ENCODE measurements at places on chromosomes 4 and X. TPM values are rescaled to one million over a fixed set of nuclear protein-coding genes. Genes with fewer than 3 reads are reported as not detected.

- no peak for DNase-seq
Observed at GRCh38 chr4:124132161-124132560, 580.4 kb downstream of the ANKRD50 start.

Gene RRH
- 0.05 TPM for polyA plus RNA-seq

DNA sequence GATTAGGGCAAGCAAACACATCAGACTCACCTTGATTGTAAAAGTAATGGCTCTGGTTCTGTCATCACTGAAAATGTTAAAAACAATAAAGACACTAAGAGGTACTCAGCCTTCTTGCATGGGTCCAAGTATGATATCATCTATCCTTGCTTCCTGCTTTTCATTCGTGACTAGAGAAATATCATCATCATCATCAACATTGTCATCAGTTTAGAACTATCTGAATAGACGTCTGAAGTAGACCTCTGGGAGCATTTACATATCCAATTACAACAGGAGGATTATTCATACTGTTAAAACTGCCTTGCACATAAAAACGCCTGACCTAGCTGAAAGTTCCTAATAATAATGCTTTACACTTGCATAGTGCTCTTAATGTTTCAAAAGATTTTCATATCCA is 9.8 kb upstream of the FRAS1 start:
- DNase-seq, result no peak

Gene MTNR1A
- polyA plus RNA-seq, result not detected

- no peak for DNase-seq
Observed at GRCh38 chr4:77001907-77002306, 52.4 kb downstream of the SEPTIN11 start.

DNA sequence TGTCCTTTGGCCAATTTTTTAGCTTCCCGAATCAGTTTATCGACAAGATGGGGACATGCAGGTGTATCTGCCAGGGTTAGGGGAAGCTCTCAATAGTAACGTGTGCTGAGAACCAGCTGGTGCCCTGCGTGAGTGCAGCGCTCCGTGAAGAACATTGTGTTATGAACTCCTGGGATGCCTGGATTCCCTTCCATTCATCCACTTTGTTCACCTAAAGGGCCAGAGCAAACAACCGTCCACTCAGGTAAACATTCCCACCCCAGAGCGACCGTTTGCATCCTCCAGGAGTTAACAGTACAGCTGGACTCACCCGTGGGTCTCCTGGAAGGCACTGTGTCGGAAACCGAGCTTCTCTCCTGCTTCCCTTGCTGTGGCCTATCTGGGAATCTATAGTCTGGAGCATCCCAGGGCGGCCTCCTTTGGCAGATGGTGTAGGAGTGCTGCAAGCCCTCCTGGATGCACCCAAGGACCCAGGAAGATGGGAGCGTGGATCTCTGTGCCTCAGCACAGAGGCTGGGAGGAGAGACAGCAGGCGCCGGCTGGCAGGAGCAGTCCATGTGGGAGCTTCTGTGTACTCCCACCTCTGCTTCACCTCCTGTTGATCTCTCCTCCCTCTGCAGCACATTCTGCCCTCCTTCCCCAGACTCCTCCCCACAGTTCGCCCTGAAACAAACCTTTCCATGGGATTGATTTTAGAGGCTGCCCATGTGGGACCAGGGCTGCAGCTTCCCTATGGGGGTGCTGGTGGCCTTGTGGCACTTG is 62.7 kb downstream of the SHROOM2 start:
- no peak for DNase-seq

- DNase-seq, result peak; percentile 82
Observed at GRCh38 chrX:131068945-131069719, 11.0 kb downstream of the ARHGAP36 start.

- DNase-seq, result no peak
Observed at GRCh38 chr4:81407726-81408125, 64.0 kb downstream of the RASGEF1B start.

DNA sequence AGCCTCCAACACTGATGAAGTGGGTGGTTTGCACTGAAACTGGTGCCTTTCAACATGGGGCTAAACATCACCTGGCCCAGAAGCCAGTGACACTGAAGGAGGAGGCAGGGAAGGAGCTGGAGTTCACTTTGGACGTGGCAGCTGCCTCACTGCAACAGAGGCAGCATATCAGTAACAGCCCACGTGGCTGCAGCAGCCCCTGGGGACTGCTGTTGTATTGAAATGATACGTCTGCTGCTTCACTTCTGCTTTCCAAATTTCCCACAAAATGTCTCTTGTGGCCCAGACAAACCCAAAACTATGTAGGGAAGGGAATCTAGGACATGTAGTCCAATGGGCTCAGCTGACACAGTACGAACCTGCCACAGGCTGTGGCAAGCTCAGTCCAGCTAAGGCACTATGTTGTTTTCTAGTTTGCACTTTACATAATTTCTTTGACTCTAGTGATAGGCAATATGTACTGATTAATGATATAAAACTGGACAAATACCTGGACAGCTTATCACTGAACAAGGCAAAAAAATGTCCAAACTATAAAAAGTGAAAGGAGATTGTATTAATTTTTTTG is 84.7 kb upstream of the RAPGEF2 start:
- DNase-seq, result no peak

Gene SPACA5
- polyA plus RNA-seq, result not detected

DNA sequence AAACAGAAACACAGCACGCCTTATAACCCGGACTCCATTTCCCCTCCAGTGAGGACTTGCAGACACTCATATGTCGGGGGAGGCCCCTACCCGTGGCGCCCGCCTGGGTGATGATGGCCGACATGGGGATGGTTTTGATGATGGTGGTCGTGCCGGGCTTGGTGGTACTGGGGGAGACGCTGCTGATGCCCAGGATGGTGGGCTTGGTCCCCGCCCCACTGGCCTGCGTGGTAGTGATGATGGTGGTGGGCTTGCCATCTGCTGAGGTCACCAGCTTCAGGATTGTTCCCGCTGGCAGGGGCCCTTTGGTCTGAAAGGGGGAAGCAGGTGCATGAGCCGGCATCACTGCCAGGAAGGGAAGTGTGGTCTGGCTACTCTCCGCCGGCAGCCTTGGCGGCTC is 12.8 kb upstream of the RENBP start:
- no peak for DNase-seq

- no peak for DNase-seq
Observed at GRCh38 chrX:43140582-43140981, 362.6 kb upstream of the PPP1R2C start.

DNA sequence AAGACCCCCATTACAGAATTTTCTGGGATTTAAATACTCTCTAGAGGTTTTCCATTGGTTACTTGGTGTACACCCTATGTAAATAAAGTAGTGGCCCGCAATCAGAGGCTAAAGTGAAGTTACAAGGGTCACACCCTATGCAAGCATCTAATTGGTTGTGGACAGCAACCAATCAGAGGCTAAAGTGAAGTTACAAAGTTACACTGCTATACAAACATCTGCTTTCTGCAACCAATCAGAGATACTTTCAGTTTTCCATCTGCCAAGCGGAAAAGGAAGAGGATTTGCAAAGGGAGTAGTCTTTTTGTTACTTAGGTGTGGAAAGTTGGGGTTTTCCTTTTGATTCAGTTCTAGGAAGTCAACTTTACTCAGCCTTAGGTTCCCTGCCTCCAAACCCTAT is 2.0 kb upstream of the ATRX start:
- no peak for DNase-seq

GRCh38 chr4:41154010-41154813 is 60.1 kb downstream of the APBB2 start:
- DNase-seq, result no peak

DNA sequence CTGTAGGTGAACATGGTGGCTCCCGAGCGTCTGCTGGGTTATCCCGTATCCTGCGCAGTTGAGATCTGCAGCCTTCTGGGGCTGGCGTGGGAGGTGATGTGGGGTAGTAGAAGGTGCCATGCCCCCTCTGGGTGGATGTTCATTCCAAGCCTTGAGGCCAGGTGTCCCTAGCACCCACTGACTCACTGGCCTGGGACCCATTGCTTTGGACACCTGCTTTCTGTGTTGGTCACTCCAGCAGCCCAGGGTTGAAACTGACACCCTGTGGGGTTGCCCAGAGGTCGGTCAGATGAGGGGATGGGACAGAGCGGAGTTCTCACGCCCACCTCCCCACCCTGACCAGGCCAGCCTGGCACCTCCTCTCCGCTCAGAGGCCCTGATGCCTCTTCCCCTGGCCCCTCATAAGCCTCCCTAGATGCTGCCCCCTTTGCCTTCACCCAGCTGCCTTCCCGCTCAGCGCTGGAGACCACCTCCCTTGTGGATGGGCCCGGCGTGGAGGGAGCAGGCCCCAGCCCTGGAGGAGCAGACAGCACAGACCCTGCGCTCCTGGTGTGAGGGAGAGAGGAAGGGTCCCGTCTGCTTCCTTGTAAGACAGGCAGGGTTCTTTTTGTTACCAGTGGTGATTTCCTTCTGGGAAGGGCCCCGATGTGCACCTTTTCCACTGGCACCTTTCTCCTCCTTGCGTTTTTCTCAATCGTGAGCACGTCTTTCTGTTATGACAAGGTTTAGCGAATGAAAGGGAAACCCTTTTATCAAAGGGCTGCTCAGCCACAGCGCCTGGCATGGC is 2.0 kb downstream of the DOK7 start:
- no peak for DNase-seq

Gene CCNI
- polyA plus RNA-seq, result 61.8 TPM

DNA sequence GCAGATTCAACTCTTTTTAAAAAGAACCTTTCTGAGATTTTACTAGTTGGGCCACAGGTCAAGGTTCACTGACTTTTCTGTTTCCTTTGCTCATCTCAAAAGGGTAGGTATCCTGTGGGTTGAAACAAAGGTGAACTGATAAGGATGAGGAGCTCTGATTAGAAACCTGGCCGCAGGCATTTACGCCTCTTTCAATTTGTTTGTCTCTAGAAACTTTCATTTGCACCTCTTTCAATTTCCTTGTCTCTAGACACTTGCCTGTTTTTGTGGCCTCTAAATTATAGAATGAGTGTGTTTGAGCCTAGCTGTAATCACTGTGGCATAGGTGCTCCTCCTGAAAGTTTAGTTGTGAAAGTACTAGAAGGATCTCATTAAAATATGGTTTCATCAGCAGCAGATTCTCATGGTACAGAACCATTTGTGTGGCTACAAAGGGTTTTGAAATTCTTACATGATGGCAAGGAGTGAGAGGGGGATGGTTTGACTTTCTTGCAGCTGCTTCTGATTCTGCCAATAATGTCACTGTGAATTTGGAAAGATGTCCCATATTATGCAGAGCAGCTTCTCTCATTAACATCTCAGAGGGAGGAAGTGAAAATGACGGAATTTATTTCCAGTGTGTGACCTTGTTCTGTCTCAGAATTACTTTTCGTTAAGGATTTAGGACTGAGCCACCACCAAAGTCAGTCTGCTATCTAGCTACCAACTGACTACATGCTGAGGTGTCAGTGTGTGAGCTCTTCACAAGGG is 142.2 kb downstream of the SH2D1A start:
- no peak for DNase-seq

DNA sequence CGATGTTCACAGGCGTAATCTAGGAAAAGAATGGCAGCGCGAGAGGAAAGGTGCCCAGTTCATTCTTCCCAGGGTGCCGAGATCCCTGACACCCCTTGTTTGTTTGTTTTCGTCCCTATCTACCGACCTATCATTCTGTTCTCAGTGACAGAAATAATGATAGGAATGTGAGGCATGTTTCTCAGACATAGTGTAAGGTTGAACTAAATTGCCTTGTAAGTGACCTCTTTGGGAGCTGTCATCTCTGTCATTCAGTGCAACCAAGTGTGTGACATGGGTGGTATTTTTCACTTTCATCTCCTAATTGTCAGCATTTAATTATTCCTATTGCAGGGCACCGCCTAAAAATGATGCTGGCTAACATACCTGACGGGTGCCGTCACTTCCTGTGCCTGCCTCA is 24.4 kb downstream of the CLDN22 start:
- no peak for DNase-seq

- no peak for DNase-seq
Observed at GRCh38 chr4:152510349-152511147, 25.3 kb downstream of the FBXW7 start.

DNA sequence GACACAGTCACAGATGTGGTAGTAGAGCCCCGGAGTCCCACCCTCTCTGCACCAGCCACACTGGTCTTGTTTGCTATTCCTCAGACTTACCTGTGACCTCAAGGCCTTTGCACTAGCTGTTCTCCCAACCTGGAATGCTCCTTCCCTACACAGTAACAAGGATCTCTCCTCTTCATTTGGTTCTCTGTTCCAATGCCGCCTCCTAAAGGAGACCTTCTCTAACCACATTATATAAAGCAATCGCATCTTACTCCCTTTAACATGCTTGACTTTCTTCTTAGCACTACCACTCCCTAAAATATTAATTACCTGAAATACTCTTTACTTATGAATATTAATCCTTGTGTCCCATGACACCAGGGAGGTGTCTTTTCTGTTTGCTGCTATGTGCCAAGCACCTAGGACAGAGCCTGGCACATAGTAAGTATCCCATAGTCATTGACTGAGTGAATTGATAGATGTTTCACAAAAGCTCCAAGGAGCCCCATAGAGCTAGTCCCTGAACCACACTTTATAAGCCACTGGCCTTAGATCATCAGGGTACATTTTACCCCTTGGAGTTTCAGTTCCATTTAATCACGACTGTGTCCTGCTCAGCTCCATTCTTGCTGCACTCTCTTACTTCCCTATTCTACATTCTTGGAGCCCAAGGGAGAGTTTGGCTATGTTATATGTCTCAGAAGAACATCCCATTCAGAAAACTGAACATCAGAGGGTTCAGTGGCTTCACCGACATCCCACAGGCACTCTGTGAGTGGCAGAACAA is 312.7 kb downstream of the RAB28 start:
- DNase-seq, result no peak

- peak; percentile 59 for DNase-seq
Observed at GRCh38 chr4:140688711-140689598, 67.2 kb downstream of the TBC1D9 start.

Gene NSD2
- 34.2 TPM for polyA plus RNA-seq

Gene RHOXF1
- polyA plus RNA-seq, result 0.07 TPM

DNA sequence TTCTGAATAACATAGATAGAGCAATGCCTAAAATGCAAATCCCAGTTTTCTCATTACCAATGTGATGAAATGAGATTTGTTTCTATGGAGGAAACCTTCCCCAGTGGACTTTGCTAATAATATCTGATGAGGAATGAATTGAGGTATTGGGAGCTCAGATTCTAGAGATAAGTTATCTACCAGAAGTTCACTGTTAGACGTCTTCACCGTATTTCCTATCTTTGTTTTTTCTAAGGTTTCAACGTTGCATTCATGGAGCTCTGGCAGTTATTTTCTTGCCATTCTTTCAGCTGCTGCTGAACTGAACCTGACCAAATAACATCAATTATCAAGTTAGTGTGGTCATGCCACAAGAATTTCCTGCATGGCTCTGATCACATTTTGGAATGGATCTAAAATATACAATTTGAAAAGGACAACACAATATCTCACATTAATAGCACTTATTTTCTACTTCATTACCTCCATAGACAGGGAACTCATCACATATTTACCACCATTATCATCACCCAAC is 511.8 kb upstream of the LCORL start:
- no peak for DNase-seq

DNA sequence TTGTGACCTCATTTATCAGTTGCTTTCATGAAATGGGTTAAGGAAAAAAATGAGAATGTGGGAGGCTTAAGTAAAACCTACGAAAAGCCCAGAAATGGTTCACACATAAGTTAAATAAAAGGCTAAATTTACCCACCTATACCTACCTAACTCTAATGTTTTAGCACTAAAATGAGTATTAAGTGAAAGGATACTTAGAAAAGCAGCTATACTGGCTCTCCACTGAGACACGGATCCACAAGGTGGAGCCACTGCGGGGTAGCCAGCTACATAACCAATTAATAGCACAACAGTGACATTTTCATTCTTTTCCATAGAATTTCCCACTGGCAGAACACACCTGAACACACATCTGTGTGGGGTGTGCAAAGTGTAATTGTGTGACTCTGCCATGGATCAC is 101.9 kb downstream of the MAML3 start:
- no peak for DNase-seq
